Fibroblast of gingiva (primary cell): ENCODE measurements at places on chromosomes 5 and 9.

DNA sequence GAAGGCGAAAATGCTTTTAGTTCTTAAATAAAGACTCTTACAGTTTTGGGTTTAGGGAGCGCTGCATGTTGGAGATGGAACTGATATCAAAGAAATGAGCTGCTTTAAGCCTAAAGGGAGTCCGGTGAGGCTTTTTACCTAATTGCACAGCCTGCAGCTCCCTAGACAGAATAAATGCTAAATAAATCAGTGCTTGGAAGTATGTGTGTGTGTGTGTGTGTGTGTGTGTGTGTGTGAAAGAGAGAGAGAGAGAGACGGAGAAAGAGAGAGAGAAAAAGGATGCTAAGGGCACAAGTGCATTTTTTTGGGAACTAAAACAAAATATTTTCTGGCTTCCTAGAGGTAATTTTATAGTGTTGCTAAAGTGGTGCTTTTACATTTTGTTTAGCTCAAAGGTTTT, 88.4 kb downstream of the MTRR start:
- DNase-seq: no peak

- peak; percentile 74 for DNase-seq
These were observed 21.8 kb upstream of the PPP2CA start for GRCh38 chr5:134247428-134248224.

- DNase-seq: no peak
These were observed 9.4 kb downstream of the SLC38A9 start for GRCh38 chr5:55702598-55703345.

- DNase-seq: peak; percentile 53
These were observed 514.2 kb upstream of the TLE4 start for GRCh38 chr9:79057576-79057975.

GRCh38 chr9:27432308-27432707, 91.8 kb upstream of the IFNK start:
- DNase-seq: no peak

GRCh38 chr5:143550986-143551630, 147.6 kb upstream of the NR3C1 start:
- peak; percentile 45 for DNase-seq

DNA sequence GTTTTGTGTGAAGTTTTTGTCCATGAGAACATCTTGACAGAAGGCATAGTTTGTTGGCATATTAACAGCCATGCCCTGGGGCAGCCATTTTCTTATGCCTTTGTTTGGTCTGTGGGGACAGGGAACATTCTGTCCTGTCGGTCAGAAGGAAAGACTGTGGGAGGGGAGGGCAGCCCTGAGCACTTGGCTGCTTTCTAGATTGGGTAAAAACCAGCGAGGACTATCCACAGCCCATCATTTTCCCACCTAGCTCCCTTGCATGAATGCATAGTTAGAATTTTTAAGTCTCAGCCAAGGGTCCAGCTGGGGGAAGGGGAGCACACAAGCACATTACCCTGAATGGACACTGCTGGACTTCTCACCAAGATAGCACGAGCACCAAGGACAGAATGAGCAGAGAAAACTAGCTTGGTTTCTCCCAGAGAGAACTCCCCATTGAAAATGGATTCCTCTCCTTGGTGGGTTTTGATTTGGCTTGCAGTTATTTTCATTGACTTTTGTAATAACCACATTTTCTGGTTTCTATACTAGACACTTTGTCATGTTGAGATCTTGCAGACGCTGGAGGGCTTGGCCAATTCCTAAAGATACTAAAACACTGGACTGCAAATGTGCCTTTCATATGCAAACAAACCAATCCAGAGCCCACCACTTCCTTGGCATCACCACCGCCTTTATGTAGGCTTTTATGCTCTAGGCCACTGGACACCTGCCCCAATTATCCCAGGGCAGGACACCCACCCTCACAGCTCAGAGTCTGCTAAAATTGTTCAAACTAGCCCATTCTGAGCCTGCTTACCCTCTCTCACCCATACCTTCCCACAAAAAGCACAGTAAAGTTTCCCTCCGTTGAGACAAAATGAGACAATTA, 129.9 kb downstream of the BOD1 start:
- DNase-seq: no peak

- peak; percentile 16 for DNase-seq
These were observed 1467.1 kb downstream of the FOXD4L5 start for GRCh38 chr9:63817622-63818518.

- DNase-seq: no peak
These were observed 111.0 kb upstream of the VCAN start for GRCh38 chr5:83360573-83360972.

DNA sequence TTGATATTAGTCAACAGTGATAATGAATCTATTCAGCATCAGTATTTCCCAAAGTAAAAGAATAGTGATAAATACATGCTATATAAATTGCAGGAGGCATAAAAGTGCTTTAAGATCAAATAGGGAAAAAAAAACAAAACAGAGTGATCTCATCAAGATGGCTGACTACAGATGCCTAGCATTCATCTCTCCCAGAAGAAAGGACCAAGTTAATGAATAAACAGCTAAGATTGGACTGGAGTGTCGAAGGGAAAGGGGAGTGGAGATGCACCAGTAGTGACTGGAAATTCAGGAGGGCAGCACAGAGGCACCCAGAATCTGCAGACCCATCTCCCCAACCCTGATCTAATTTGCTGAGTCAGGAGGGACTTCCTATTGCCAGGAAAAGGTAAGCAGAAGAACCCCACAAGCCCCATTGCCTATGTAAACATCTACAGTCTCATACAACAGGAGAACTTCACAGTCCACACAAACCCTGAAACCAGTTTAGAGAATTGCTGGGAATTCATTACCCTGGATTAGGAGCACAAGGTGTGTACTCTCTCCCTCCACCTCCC, 699.4 kb downstream of the PTPRD start:
- DNase-seq: no peak

DNA sequence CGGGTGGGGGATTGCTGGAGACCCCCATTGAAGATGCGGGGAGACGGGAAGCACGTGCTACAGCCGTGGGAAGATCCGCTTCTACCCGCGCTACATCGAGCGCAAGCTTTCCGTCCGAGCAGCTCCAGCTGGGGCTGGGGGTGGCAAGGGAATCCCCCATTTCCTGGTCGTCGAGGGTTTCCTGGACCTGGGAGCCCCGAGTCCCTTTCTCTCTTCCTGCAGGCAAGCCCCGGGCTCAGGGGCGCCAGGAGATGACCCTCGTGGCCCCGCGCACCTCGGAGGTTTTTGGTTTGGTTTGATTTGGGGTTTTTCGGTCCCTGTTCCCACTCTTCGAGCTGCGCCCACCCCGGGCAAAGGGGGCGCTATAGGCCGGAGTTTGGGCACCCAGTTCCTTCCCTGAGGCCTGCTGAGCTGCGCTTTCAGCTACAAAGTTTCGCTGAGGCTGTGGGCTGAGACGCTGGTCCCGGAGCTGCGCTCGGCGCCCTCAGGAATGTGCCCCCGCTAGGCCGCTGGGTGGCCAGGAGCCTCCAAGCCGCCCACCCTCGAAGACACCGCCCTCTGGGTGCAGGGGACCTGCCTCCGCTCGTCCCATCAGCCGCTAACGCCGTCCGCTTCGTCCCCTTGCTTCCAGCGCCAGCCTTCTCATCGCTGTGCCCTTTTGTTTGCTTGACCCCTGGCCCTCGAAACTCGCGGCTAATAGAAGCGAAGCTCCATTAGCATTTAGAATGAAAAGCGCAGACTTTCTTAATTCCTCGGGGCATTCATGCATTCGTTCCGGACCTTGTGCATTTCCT, 2.9 kb downstream of the NR4A3 start:
- peak; percentile 41 for DNase-seq

- no peak for DNase-seq
These were observed 1083.0 kb downstream of the CDH9 start for GRCh38 chr5:25955337-25955736.

GRCh38 chr5:151903243-151903653, 21.4 kb downstream of the GLRA1 start:
- no peak for DNase-seq

- DNase-seq: no peak
These were observed 3.1 kb upstream of the FCN2 start for GRCh38 chr9:134877541-134877940.

GRCh38 chr9:101509572-101509971, 24.1 kb upstream of the RNF20 start:
- no peak for DNase-seq

GRCh38 chr9:36128349-36128748, 8.2 kb upstream of the GLIPR2 start:
- DNase-seq: no peak

DNA sequence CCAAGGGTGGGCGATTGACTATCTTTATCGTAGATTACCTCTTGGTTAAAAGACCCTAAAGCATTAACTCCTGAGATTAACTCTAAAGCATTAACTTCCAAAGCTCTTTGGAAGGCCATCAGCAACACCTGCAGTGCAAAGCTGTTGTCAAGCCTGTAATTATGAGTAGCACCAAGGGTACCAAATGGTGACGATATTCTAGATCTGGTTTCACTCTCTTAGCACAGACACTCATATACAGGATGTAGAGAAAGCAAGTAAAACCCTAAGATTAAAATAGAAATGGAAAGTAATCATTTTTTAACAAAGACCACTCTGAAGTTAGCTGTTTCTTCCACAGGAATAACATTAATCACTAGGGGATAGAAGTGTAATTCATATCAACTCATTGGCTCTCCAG, 29.9 kb upstream of the TNFSF8 start:
- DNase-seq: no peak

GRCh38 chr9:115144706-115145105, 26.7 kb upstream of the TNC start:
- DNase-seq: no peak

- DNase-seq: no peak
These were observed 29.3 kb upstream of the RFK start for GRCh38 chr9:76423216-76424177.

DNA sequence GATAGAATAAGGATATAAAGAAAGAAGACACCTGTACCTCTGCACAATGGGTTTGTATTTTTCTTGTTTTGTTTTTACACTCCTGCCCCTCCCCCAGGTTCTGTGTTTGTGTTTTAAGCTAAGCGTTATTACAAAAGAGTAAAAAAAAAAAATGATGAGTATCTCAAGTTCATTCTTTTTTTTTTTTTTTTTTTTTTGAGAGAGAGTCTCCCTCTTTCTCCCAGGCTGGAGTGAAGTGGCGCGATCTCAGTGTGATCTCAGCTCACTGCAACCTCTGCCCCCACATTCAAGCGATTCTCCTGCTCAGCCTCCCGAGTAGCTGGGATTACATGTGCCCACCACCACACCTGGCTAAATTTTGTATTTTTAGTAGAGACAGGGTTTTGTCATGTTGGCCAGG, 29.4 kb upstream of the RAI14 start:
- no peak for DNase-seq

DNA sequence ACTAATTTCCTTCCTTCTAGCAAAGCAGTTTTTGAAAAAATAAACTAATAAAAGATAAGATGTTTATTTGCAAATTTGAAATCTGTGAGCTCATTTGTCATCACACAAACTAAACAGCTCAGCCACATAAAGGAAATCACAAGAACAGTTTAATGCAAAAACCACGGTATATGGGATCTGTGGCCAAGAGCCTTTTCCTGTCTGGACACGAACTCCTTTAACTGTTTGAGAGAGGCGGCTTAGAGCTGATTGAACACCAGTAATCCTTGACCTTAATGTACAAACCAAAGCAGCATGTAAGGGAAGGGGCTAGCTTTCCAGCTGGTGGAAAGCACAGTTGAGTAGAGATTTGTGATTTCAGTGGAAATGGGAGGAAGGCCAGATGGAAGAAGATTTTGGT, 66.3 kb upstream of the SPINK5 start:
- DNase-seq: no peak

- DNase-seq: no peak
These were observed 10.7 kb upstream of the POU4F3 start for GRCh38 chr5:146327989-146328388.

DNA sequence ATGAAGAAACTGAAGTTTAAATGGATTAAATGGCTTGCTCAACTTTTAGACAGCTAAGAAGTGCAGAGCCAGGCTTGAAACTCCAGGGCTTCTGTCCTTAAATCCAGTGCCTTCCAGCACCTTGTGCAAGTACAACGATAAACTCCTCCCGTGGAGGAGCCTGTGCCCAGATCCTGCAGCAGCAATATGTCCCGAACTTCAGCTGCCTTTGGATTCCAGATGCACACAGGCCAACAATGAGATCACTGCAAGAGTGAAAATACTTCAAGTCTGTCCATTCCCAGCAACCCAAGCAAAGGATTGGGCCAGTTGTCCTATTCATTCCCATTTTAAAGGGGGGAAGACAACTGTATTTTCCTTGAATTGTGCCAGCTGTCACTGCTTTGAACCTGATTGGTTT, 199.6 kb downstream of the CRB2 start:
- peak; percentile 9 for DNase-seq

- peak; percentile 68 for DNase-seq
These were observed 9.3 kb upstream of the TEX48 start for GRCh38 chr9:114691046-114691955.

GRCh38 chr5:98259595-98259994, 513.9 kb upstream of the RGMB start:
- no peak for DNase-seq

GRCh38 chr5:147822686-147823491, 8.6 kb downstream of the SPINK1 start:
- DNase-seq: peak; percentile 46

GRCh38 chr5:1864896-1865440, 17.8 kb downstream of the IRX4 start:
- DNase-seq: no peak

GRCh38 chr9:98660541-98660940, 48.2 kb downstream of the GABBR2 start:
- DNase-seq: no peak

- DNase-seq: peak; percentile 41
These were observed 19.9 kb upstream of the PRXL2C start for GRCh38 chr9:96674906-96675538.
